ENCODE measurements at places on chromosomes 12 and 14.

DNA sequence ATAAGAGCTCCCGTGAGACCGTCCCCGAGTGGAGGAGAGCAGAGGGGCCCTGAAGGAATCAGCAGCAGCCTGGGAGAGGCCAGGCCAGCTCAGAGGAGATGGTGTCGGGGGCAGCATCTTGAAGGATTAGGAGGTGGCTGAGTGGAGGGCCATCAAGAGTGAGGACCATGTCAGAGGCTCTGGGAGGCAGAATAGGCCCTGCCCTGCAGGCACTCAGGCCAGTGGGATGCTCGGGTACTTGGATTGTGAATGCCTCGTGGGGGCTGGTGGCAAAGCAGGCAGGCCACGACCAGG is 47.7 kb downstream of the IL31 start:
- DNase-seq: no peak

GRCh38 chr12:95528431-95528830 is 22.8 kb downstream of the USP44 start:
- no peak for DNase-seq

- DNase-seq: no peak
These were observed 20.1 kb downstream of the TPCN1 start for GRCh38 chr12:113241191-113242025.

DNA sequence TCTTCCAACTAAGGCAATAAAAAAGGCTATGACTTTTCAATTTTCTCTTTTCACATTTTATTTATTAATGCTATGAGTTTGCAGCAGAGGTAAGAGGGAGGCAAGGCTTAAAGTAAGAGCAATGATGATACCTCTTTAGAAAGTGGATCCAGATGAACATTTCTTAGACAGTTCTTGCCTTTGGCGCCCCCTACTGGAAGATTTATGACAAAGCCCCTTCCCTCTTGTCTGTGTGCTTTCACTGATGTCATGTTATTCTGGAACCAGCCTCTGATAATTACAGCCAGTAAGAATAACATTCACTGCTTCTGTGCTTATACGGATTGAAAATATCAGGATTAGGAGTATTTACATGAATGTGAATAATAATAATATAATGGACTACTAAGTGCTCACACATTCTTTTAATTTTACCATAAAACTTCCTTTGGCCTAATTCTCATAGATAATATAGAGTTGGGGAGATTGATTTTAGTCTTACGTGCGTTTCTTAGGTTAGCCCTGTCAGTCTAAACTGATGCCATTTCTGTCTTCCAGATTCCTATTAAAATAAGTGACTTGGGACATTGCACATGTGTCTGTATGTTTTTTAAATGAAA is 1929.9 kb upstream of the SEL1L start:
- DNase-seq: no peak

- no peak for DNase-seq
These were observed 237.2 kb upstream of the SRRM4 start for GRCh38 chr12:118743896-118744700.

DNA sequence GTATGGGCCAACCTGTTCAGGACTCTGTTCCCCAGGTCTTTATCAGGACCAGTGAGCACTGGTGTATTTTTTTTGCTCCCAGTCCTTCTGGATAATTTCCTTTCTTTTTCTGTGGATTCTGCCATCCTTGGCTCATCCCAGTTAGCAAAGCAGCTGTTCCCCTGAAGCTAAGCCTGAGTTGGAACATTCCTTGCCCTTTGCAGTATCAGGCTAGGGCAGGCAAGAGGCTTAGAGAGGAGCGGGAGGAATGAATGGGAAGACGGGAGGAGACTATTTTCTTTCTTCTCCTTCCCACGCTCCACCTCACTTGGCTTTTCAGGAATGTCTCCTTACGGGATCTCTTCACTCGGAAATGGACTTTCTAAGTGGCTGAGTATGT is 29.2 kb downstream of the ERG28 start:
- DNase-seq: no peak

DNA sequence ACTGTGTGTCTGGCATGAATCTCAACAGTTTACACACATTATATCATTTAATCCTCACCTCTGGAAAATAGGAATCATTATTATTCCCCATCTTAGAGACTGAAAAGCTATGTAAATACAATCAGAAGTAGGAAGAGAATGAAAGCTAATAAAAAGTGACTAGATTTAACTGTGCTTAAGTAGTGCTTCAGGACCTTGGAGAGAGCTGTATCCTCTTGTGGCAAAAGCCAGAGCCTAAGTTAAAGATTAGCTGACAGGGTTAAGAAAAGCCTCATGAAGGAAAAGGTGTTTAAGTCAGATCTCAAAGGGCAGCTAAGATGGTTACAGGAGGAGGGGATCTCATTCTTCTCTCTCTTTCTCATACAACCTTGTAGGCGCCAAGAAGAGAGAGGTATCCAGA is 65.3 kb upstream of the TMEM233 start:
- no peak for DNase-seq
